ENCODE measurements at places on chromosomes 7 and 10. TPM values are rescaled to one million over a fixed set of nuclear protein-coding genes. Genes with fewer than 3 reads are reported as not detected.

The PDE1C gene
- 2.1 TPM for total RNA-seq

GRCh38 chr10:129758207-129759021 is 205.7 kb downstream of the EBF3 start:
- no peaks in the 10 kb centered on the region for H3K27me3 ChIP-seq
- H3K4me3 ChIP-seq = no peak overlapping the region
- no peaks in the 10 kb centered on the region for H3K4me1 ChIP-seq
- no peaks in the 10 kb centered on the region for H3K36me3 ChIP-seq

GRCh38 chr10:15784662-15785300 is 65.1 kb upstream of the ITGA8 start:
- H3K4me1 ChIP-seq = no peaks in the 10 kb centered on the region
- H3K4me3 ChIP-seq = no peak overlapping the region
- no peaks in the 10 kb centered on the region for H3K27me3 ChIP-seq
- no peaks in the 10 kb centered on the region for H3K36me3 ChIP-seq
- DNase-seq = no peak
- no peak overlapping the region for H3K27ac ChIP-seq

GRCh38 chr10:120735773-120736371 is 115.3 kb upstream of the WDR11 start:
- no peak overlapping the region for H3K4me3 ChIP-seq
- H3K27me3 ChIP-seq = 0 out of 2 replicates have a peak, but pooled peaks cover 5% of the 10 kb centered on the region
- no peak overlapping the region for H3K27ac ChIP-seq
- H3K4me1 ChIP-seq = no peaks in the 10 kb centered on the region
- no peak for DNase-seq
- no peaks in the 10 kb centered on the region for H3K36me3 ChIP-seq

DNA sequence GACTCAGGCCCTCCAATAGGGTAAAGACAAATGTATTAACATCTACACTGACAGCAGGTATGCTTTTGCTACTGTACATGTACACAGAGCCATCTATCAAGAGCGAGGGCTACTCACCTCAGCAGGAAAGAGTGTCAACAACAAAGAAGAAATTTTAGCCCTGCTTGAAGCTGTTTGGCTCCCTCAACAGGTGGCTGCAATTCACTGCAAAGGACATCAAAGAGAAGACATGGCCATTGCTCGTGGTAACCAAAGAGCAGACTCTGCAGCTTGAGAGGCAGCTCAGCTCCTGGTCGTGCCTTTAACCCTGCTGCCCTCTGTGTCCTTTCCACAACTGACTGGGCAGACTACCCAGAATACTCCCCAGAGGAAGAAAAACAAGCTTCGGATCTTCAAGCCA is 5.1 kb downstream of the AKR1B15 start:
- peaks cover 16% of the 10 kb centered on the region for H3K4me1 ChIP-seq
- H3K27ac ChIP-seq = no peak overlapping the region
- H3K36me3 ChIP-seq = peaks cover 7% of the 10 kb centered on the region
- no peak for DNase-seq
- H3K4me3 ChIP-seq = no peak overlapping the region

GRCh38 chr10:58791137-58791536 is 278.5 kb downstream of the BICC1 start:
- no peaks in the 10 kb centered on the region for H3K27me3 ChIP-seq
- no peaks in the 10 kb centered on the region for H3K36me3 ChIP-seq
- H3K4me1 ChIP-seq = no peaks in the 10 kb centered on the region

Data from PC-9 (cell line).